ENCODE measurements at places on chromosomes 5 and 9. TPM values are rescaled to one million over a fixed set of nuclear protein-coding genes. Genes with fewer than 3 reads are reported as not detected.

The SLC6A7 gene
- not detected for total RNA-seq

The OTP gene
- not detected for total RNA-seq

The IL7R gene
- total RNA-seq = 0.54 TPM

The RGS14 gene
- total RNA-seq = 21.8 TPM

The STPG3 gene
- not detected for total RNA-seq

The CCDC171 gene
- total RNA-seq = 6.5 TPM

The MOCS2 gene
- 29.6 TPM for total RNA-seq

The HSPA4 gene
- total RNA-seq = 162 TPM

The ACTBL2 gene
- total RNA-seq = not detected

The RASGRF2 gene
- 2.5 TPM for total RNA-seq
